ENCODE measurements at places on chromosomes 3 and 15.

- DNase-seq, result no peak
Observed at GRCh38 chr3:9244495-9245183, 4.8 kb downstream of the SRGAP3 start.

- DNase-seq, result no peak
Observed at GRCh38 chr3:18442756-18443664, 17.9 kb upstream of the SATB1 start.

DNA sequence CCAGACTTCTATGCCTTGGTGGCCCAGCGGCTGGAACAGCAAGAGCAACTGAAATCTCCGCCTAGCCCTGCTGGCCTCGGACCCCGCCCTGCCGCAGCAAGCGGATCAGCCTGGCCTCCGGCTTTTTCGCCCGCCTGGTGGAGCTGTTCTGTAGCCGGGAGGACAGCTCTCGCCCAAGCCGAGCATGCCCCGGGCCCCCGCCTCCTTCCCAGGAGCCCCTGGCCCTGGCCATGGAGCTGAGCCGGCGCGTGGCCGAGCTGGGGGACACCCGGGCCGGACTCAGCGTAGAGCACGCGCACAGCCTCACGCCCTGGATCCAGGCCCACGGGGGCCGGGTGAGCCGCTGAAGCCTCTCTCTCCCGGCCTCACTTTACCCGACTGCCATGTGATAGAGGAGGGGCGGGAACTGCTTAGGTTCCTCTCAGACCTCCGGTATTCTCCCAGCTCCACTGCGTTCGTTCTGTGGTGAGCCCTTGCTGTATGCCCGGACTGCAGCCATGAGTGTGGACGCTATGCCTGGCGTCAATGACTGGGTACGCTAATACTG is 24.1 kb upstream of the MRPL3 start:
- no peak for DNase-seq

DNA sequence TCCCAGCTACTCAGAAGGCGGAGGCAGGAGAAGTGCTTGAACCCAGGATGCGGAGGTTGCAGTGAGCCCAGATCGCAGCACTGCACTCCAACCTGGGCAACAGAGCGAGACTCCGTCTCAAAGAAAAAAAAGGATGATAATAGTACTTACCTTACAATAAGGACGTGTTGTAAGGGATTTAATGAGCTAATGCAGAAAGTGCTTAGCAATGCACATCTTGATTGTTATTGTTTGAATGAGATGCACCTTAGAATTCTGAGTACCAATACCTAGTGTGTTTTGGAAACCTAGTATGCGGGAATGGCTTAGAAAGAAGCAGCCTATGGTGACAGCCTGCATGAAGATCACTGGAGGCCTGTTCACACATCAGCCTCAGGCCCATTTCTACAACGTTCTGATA is 19.5 kb downstream of the SNUPN start:
- DNase-seq, result no peak

- no peak for DNase-seq
Observed at GRCh38 chr15:71634820-71635560, 175.4 kb upstream of the NR2E3 start.

- DNase-seq, result no peak
Observed at GRCh38 chr15:80202016-80202315, 49.2 kb downstream of the FAH start.

DNA sequence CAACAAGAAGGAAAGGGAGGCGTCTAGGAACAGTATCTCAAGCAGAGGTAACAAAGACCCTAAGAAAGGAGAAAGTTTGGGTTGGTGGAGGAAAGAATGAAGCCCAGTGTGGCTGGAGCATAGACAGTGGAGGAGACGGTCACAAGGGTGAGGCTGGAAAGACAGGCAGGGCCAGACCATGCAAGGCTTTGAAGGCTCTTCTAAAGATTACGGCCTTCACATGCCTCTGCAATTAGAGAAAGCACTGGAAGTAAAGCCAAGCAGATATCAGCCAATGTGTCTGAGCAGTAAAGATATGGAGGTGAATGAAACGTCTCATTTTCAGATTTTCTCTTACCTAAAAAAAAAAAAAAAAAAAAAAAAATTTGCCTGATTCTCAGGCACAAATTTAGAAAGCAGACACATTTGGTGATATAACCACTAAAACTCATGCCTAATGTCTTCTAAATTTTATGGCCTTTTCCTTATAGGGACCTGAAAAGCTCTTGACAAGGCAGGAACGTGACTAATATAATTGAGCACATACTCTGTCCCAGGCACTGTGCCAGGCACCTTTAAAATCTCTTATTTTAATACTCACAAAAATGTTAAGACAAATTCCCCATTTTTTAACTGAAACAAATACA is 184.1 kb downstream of the MECOM start:
- no peak for DNase-seq

- no peak for DNase-seq
Observed at GRCh38 chr3:107704477-107704876, 181.7 kb downstream of the BBX start.

DNA sequence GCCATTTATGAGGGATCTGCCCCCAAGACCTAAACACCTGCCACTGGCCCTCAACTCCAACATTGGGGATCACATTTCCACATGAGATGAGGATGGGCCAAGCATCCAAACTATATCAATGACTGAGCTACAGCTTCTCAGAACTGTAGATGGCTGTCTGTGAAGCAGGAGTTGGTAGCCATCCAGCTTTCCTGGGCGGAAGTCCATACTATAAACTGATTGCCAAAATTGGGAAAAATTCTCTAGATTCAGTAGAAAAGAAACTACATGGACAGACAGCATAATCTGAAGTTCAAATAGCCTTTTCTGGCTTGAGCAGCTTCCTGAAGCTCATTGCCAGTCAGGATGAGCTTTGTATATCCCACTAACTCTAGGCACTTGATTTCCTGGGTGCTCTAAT is 214.7 kb upstream of the ZBTB20 start:
- DNase-seq, result no peak

- DNase-seq, result no peak
Observed at GRCh38 chr15:40281057-40281800, 1.6 kb downstream of the ANKRD63 start.

DNA sequence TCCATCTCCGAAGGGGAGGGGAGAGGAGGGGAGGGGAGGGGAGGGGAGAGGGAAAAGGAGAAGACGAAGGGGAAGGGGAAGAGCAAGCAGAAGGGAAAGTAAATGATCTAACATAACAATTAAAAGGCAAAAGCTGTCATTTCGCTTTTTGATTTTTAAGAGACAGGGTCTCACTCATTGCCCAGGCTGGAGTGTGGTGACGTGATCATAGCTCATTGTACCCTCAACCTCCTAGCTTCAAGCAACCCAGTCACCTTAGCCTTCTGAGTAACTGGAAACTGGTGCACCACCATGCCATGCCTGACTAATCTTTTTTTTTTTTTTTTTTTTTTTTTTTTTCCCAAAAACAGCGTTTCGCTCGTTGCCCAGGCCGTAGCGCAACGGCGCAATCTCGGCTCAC is 22.6 kb downstream of the ADAM10 start:
- no peak for DNase-seq

- DNase-seq, result no peak
Observed at GRCh38 chr3:1380926-1381646, 288.3 kb downstream of the CNTN6 start.

GRCh38 chr15:65994832-65995231 is 125.5 kb downstream of the RAB11A start:
- no peak for DNase-seq

GRCh38 chr3:30752970-30753369 is 141.5 kb downstream of the GADL1 start:
- peak; percentile 42 for DNase-seq

GRCh38 chr15:74042603-74043424 is 39.5 kb downstream of the GOLGA6A start:
- DNase-seq, result no peak
